HuH-7.5 (cell line): ENCODE measurements at places on chromosomes 7 and 10.

GRCh38 chr10:95285556-95285955 is 5.2 kb downstream of the PDLIM1 start:
- no peak for DNase-seq

DNA sequence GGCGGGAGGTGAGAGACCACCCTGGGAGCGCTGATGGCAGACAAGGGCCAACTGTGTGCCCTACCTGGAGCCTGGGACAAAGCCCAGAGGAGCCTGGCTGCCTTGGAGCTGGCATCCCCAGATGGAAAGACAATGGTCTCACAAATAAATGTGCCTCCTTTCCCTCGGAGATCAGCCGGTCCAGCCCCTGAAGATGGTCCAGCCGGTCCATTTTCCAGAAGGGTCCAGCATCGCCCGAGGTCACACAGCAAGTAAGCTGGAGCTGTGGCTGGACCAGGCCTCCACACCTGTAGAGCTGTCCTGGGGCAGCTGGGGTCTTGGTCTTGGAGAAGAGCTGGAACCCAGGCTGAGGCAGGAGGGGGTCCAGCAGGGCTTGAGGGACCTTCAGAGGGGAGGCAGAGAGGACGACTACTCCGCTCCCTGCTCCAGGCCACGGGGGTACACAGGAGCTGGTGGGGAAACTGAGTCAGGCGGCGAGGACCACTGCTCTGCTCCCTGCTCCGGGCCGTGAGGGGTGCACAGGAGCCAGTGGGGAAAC is 3.6 kb downstream of the ELFN1 start:
- DNase-seq: no peak

GRCh38 chr7:21304808-21305375 is 123.0 kb upstream of the SP4 start:
- no peak for DNase-seq

DNA sequence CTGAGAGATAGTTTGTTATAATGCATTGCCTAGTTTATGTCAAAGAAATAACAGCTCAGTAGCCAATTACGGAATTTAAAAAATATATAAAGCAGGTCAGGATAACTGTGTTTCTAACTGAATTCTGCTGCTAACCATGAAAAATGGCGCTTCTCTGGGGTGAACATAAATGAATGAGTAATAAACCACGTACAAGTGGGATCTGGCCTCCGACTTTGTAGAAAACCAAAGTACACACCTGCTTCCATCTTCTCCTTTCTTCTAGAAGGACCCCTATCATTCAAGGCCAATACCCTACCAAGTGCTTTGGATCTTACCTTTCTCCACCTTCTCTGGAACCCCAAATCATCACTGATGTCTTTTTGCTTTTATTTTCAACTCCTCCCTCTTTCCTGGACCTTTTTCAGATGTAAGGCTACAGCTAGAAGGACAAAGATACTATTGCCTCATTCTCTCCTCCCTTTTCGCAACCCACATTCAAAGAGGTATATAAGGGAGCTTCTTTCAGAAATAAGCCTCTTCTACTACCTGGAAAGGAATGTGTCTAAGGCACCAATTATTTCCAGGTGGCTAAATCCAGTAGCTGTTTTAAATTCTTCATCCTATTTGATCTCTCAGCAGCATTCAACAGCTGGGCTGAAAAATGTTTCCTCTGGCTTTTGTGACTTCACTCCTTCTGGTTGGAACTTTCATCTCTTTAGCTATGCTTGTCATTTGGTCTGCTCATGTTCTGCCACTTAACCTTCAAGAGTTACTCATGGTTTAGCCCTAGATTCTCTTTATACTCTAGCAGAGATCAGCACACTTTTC is 37.7 kb downstream of the NAMPT start:
- no peak for DNase-seq

DNA sequence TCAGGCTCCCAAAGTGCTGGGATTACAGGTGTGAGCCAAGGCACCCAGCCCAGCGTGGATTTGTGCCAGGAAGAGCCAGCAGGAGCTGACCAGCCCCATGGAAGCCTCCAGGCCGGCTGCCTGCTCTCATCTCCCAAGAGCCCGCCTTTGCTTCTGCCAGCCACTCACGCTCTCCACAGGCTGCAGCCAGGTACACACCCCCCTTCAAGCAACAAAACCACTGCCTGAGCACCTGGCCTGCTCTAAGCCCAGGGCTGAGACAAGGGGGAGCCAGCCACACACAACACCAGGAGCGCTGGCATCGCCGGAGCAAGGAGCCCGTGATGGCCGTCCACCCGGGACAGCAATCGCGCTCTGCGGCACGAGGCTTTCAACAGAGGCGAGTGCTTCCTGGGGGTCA is 34.5 kb downstream of the MAD1L1 start:
- no peak for DNase-seq

DNA sequence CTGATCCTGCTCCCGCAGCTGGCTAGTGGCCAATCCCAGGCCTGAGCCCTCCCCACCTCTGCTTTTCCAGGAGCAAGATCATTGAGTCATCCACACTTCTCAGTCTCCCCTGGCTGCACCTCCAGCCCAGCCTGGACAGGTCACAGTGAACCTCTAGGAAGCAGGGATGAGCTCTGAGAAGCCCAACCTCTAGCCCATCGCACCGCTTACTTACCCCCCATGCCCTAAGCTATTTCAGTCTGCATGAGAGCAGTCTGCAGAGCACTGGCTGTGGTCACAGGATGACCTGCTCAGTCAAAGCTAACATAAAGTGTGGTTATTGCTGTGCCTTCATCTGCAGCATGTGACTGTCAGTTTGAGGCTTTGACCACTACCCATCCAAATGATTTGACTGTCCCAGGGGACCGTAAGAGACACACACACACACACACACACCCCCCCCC is 129.2 kb downstream of the SORBS1 start:
- DNase-seq: no peak
